Stimulated activated CD8-positive, alpha-beta memory T cell treated with anti-CD3 and anti-CD28 coated beads, Interleukin-12 subunit alpha, Interleukin-12 subunit beta, amount 100 ng/mL, for 1 hour (primary cell): ENCODE measurements at places on chromosomes 3 and 15.

DNA sequence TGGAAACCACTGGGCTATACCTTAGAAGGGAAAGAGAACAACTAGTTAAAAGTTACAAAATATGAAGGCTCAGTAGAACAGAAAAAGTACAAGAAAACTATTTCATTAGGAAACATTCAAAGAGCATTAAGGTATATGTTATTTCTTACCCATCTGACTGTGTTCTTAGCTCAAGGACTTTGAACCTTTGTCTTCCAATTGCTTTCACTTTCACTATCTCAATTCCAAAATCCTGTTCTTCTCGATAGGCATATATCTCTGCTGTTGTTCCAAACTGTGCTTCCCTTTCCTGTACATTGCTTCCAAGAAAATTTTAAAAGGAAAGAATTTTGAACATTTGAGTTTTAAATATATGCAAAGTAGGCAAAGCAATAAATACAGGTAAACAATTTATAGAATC, 6.9 kb downstream of the CRBN start:
- DNase-seq = no peak

DNA sequence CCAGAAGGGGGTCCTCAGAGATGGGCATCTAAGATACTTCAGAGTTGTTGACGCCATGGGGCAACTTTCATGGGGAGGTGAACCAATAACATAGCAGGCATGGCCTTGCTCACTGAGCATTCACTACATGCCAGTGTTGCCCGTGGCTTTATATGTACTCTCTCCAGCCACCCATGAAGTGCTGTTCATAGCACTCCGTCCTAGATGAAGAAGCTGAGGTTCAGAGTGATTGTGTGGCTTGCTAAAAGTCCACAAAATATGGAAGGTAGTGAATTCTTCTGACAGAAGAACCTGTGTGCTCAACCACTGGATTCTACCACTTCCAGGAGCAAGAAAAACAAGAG, 9.8 kb upstream of the SEMA4B start:
- no peak for DNase-seq

DNA sequence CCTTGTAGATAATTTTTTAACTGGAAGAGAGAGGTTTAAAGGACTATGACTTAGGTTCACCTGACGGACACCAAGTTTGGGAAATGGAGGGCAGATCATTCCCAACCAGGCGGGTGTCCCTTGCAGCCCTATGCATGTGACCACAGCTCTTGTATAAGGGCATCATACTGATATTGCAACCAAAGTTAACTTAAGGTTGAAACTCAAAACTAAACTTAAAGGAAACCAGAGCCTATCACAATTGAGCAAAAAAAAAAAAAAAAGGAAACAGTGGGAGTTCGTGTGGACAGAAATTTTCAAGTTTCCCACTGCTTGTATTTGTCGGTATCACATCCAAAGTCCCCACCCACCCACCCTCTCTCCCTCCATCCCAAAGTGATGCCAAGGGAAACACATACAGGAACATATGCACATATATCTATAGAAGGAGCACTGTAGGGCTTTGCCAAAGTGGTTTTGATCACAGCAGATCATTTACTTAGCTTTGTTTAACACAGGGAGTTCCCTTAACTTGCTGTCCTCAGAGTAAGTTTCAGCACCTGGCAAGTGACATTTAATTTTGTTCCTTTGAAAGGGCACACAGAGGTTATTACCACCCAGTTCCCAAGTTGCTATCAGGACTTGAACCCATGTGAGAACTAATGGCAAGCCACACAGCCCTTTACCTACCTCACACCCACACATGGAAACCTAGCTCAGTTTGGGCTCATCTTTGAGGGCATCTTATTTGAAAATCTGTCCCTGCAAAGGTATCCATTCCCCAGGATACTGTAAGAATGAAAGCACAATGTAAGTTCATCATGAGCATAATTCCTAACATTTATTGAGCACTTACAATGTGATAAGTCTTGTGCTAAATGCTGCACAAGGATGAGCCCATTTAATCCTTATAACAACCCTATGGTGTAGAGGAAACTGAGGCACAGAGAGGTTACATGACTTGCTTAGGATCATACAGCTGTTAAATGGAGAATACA, 204.5 kb upstream of the CMC1 start:
- no peak for DNase-seq

- no peak for DNase-seq
These were observed 40.7 kb upstream of the CHST2 start for GRCh38 chr3:143078883-143079282.

DNA sequence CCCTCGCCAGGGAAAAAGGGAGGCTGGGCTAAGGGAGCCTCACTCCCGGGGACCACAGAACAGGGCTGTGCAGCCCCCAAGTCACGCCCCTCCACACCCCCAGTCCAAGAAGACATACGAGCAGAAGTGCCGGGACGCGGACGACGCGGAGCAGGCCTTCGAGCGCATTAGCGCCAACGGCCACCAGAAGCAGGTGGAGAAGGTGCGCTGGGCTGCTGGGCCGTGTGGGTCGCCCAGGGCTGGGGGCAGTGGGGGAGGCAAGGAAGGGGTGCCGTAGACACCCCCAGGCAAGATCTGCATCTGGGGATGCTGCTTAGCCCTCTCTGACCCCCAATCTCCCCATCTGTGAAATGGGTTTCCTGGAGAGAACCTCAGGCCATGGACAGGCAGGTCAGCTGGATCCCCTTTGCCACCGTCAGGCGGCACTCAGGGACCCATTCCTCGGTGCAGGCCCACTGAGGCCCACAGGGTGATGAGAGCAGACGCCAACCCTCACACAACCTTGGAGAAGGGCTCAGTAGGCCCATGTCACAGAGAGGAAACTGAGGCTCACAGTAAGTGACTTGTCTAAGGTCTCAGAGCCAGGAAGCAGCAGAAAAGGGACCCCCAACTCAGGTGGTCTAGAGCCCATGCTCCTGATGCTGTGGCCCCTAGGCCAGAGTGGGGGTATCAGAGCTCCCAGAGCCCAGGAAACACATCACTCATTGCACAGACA, 33.7 kb downstream of the PSTPIP1 start:
- no peak for DNase-seq

DNA sequence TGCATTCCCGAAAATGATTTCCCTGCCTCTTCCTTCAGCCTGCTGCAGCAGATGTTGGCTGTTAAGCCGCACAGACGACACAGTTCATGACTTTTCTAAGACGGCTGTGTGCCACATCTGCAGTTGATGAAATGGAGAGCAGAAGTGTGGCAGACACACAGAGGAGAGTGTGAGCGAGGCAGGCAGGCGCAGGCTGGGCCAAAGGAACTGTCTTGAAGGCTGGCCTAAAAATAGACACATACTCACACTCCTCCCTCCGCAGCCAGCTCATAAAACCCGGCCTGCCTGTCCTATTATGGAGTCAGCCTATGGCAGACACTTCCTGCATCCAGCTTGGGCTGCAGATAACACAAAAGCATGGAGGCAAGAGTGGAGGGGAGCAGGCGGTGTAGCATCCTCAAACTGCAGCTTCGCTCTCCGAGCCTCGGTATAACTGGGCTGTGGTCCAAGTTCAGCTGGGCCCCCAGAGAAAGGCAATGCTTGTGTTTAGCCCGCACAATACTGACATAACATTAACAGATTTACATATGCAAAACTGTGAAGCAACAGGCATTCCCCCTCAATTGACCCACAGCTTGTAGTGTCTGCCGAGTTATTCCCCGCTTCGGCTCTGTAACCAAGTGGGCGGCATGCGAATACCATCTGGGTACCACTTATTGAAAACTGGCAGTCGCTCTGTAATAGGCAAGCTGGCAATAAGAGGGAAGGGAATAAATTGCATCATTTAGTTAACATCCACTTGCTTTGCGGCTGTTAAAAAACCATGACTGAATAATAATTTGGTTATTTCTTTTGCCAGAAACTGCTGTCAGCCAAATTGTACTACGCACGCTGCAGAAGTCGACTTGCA, 40.8 kb downstream of the FOXP1 start:
- no peak for DNase-seq

DNA sequence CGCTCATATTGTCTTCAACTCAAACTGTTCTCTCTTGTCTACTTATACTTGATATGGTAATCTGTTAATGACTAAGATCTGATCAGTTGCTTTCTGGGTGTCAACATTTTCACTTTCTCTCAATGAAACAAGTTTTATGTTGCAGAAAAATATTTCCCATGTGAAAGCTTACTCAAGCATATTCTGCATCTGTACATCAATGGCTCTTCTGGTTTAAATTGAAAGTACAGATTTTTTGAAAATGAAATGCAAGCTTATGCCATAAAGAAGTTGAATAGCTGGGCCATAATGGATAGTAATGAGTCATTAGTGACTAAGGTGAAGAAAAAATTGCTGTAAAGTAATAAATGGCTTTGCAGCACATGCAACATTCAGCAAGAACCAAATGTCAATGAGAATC, 140.7 kb downstream of the BCHE start:
- DNase-seq = no peak

DNA sequence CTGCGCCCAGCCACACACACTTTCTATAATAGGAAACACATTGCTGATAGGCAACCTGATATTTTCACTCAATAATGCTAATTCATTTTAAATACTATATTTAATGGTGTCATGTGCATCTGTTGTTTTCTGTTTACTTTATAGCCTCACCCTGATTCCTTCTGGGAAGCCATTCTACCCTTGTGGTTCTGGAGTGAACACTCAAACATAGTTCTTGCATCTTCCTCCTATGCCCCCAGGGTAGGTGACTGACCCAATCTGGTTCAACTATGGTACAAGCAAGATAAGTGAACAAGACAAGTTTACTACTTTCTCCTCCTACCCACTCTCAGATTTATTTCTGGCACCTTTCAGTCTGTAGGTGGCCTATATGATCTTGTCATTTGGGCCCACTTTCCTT, 4.3 kb upstream of the SCG3 start:
- no peak for DNase-seq

GRCh38 chr3:4222574-4223175, 80.5 kb upstream of the SETMAR start:
- DNase-seq = no peak

- no peak for DNase-seq
These were observed 30.1 kb upstream of the MANF start for GRCh38 chr3:51354731-51355615.

GRCh38 chr15:43186003-43186353, 775 bp downstream of the CCNDBP1 start:
- DNase-seq = no peak

GRCh38 chr3:6079561-6080179, 781.2 kb upstream of the GRM7 start:
- DNase-seq = no peak

DNA sequence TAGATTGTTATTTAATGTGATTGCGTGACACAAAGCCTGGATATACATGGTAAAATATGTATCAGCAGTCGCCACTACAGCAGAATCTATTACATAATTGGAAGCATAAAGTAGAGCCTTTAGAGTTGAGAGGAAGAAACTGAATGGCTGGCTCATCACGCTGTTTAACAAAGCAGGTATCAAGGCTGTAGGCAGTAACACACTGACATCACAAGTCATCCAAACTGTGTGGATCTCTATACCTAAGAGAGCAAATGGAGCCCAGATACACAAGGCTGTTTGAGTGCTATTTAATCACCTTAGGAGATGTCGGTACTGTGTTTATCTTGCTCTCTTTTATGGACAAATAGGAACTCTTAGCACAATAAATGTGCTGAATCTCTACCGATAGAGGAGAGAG, 864.4 kb downstream of the VGLL3 start:
- no peak for DNase-seq

- no peak for DNase-seq
These were observed 1260.4 kb upstream of the ALCAM start for GRCh38 chr3:104106276-104106675.

DNA sequence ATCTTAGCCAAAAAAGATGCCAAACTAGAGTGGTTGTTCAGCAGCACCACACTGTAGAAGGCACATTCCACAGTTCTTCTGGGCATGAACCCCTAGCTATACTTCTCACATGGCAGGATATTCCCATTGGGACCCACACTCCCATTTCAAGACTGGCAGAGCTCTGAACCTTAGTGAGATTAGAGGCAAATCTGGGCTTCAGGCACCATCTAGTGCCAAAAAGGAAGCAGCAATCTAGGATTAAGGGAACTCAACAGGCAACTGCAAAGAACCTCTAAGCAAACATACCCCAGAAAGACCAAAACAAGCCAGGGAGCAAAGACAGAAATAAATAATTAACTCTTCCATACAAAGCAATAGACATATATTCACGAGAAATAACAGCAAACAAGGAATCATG, 66.2 kb downstream of the TAFA4 start:
- DNase-seq = no peak

- DNase-seq = no peak
These were observed 40.5 kb downstream of the RASGRP1 start for GRCh38 chr15:38524156-38524555.

GRCh38 chr15:60072826-60073465, 68.8 kb downstream of the FOXB1 start:
- DNase-seq = no peak

DNA sequence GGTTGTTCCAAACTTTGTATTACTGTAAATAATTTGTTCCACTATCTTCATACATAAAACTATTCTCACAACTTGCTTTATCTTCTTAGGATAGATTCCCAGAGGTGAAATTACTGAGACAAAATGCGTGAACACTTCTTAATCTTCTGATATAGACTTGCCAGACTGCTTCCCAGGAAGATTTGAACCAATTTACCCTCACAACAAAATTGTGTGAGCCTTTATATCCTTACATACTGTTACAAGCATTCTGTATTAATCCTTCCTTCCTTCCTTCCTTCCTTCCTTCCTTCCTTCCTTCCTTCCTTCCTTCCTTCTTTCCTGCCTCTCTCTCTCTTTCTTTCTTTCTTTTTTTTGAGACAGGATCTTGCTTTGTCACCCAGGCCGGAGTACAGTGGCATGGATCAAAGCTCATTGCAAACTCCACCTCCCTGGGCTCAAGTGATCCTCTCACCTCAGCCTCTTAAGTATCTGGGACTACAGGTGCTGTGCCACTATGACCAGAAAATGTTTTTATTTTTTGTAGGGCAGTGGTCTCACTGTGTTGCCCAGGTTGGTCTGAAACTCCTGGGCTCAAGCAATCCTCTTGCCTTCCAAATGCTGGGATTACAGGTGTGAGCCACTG, 57.1 kb upstream of the SSR3 start:
- no peak for DNase-seq

DNA sequence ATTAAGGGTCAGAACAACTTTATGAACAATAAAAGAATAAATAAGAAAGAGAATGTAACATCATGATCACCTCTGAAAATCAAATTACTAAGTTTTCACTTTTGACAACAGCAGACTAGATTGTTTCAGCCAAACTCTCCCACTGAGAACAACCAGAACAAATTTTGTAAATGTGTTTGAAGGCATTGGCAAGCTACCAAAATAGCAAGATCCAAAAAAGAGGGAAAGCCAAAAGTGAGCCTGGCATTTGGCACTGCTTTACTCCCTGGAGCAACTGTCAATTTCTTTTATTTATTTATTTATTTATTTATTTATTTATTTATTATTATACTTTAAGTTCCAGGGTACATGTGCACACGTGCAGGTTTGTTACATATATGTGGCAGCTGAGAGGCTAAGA, 67.2 kb downstream of the CFAP44 start:
- no peak for DNase-seq
